ENCODE measurements at places on chromosomes 2 and 18. TPM values are rescaled to one million over a fixed set of nuclear protein-coding genes. Genes with fewer than 3 reads are reported as not detected.

DNA sequence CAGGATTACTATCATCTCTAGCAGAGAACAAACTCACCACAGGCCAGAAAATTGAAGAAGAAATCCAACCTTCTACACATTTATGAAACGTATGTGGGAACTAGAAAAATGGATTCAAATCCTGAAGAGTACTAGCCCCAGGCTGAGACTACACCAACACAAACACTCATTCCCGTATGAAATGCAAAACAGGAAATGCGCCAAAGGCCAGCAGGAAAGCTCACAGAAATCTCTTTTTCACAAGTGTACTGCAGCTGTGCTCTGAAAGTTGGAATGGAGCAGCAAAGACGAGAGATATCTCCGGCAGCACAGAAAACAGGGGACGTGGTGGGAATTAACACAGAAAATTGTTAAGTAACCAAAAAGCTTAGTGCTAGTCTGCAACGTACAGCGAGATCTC, 913.5 kb downstream of the TDRD15 start:
- no peak for DNase-seq

DNA sequence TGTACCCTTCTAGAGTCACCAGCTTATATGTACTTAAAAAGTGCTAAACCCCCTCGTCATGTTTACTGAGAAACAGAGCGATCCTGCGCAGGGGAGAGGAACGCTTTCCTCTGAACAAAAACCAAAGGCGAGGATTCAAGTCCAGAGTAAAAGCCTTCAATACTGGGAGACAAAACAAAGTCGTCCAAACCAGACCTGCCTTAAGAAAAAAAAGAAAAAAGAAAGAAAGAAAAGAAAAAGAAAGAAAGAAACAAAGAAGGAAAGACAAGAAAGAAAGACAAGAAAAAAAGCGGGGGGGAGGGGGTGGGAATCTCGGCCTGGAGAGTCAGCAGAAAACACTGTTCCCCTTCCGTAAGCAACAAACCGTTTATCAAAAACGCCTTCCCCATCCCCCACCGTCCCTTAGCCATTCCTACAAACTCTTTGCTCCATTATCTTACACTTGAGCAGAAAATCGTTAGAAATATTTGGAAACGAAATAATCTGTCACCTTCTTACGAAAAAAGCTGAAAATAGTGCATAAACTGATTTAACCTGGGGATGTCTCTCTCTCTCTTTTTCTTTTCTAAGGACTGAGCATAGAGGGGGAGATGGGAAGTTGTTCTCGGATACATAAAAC, 3.3 kb downstream of the PTGR3 start:
- DNase-seq: no peak

DNA sequence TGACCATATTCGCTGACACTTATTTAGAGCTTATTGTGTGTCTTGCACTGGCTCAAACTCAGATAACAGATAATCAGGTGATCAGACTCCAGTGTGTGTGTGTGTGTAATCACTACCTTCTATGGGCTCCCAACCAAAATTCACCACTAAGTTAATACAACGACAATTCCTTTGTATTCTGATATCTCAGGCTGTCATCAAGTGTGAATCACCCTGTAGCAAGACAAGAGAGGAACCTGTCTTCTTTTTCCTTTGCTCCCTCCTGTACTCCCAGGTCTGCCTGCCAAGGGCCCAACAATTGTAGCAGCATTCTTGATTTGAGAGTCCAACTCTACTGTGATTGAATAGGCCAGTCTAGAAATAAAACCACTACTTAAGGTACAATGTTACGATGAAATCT, 25.8 kb downstream of the ITGB6 start:
- DNase-seq: no peak

DNA sequence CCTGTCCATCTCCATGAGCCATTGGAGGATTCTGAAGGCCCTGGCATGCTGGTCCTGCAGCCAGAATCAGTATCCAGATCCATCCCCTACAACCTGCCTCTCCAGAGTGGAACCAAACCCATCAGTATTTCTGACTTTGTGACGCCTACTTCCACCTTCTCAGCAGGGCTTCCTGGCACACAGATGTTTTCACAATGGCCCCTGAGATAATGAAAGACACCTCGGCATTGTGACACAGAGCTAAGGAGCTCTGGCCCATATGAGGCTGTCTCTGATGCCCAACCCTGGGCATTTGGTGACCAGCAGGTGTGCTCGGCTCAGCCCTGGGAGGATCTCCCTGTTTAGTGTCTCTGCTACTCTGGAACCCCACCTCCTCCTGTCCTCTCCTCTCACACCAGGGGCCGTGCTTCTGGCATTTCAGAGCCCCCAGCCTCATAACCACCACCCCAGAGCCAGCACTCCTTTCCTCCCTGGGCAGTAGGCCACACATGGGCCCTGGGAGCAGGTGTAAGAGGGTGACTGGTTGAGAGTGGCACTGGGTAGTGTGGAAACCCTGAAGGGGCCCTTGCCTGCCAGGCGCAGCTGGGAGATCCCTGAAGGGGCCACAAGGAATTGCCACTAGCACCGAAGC, 38.2 kb downstream of the FOSL2 start:
- no peak for DNase-seq

DNA sequence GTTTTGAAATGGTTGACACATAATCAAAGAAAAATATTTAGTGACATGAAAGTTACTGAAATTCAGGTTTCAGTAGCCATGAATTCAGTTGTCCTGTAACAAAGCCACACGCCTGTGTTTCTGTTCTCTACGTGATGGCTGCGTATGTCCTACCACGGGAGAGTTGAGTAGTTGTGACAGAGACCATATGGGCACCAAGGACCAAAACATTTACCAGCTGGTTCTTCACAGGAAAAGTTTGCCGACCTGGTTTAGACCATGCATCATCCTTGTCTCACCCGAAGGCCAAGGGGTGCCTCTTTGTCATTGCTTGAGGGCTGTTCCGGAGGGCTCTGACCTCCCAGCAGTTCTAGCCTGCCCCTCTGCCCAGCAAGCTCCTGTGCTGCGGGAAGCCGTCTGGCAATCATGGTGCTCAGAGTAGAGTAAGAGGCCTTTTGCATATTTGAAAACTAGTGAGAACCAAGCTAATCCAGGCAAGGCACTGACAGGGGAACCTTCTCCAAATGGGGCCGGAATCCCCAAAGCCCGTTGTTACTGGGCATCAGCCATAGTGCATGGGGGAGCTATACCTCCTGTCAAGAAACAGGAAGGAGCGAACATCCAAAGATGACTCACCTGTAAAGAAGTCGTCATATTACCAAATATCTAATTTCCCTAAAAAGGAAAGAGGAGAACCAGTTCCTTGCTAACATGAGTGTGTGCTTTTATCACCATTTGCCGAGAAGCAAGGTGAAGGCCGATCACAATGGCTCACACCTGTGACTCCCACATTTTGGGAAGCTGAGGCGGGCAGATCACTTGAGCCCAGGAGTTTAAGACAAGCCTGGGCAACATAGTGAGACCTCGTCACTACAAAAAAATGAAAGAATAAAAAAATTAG, 92.6 kb upstream of the RAB12 start:
- DNase-seq: no peak

The GALNT13 gene
- polyA plus RNA-seq: 0.33 TPM

The GATA6 gene
- polyA plus RNA-seq: not detected

The NEURL3 gene
- 0.08 TPM for polyA plus RNA-seq

The SUMO1 gene
- 45.4 TPM for polyA plus RNA-seq

The NT5DC4 gene
- polyA plus RNA-seq: not detected

The SUPT7L gene
- polyA plus RNA-seq: 49.7 TPM

The ROCK2 gene
- polyA plus RNA-seq: 4.2 TPM

The TEKT4 gene
- polyA plus RNA-seq: not detected

The TTN gene
- 0.08 TPM for polyA plus RNA-seq
